ENCODE measurements at places on chromosomes 6 and 20.
A peak's percentile ranks its signal among the peaks of the same experiment; 100 is the strongest.

GRCh38 chr6:135271626-135272025 lies 90.5 kb downstream of the MYB start:
- DNase-seq = no peak

- DNase-seq = peak; percentile 16
Measured at GRCh38 chr6:85669735-85670194, 27.1 kb upstream of the SYNCRIP start.

GRCh38 chr20:3349786-3350185 lies 57.7 kb downstream of the DNAAF9 start:
- DNase-seq = no peak

DNA sequence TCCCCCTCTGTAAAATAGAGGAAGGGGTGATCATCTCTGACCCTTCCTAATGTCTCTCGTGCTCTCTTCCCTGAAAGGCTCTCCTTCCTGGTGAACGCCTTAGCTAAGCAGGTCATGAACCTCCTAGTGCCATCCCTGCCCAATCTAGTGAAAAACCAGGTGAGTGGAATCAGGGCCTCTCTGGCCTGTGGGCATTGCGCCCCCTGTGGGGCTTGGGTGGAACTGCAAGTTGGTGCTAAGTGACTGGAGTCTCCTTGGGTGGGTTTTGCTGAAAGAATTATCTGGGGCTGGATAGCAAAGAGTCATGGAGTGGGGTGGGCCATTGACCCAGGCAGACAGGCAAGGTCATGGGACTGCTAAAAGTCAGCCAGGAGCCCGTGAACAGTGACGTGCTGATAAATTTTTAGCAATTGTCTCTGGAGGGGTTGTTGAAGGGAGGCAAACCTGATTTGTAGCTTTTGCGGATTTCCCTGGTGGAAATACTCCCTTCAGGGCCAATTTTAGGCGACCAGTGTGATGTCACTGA lies 8.9 kb downstream of the BPIFB1 start:
- peak; percentile 23 for DNase-seq

- DNase-seq = no peak
Measured at GRCh38 chr6:136592930-136593673, 42.9 kb upstream of the MAP7 start.

- DNase-seq = no peak
Measured at GRCh38 chr6:49826743-49827406, 39.5 kb downstream of the CRISP1 start.

DNA sequence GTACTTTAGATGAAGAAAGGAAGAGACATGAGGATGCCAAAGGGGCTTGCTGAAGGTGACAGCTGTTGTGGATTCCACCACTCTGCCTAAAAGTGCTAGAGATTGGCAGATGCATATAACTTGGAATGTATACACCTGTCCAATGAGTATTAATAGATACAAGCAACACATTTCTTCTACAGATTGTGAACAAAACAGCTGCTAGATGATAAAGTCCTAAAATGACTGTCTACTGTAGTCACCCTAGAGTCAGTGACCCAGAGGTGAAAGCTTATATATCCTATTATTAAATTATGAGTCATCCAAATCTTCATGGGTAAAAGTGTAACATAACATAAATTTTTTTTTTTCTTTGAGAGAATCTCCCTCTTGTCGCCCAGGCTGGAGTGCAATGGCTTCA lies 5.2 kb downstream of the RNF217 start:
- DNase-seq = no peak
